ENCODE measurements at places on chromosomes 1 and 21. TPM values are rescaled to one million over a fixed set of nuclear protein-coding genes. Genes with fewer than 3 reads are reported as not detected.
A peak's percentile ranks its signal among the peaks of the same experiment; 100 is the strongest.

DNA sequence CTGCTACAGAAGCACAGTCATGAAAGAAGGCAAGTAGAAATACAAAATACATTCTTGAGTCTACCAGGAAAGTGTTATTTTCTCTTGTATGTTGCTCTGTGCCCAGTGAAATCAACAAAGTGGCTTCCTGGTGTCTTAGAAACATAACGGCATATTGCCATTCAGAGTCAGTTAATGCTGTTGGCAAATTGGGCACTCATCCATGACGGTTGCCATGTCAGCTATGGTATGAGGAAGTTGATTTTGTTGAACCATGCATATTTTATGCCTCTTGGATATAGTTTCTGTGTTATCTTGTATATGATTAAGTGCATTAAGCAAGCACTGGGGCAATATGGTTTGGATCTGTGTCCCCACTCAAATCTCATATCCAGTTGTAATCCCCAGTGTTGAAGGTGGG is 153.1 kb upstream of the CXADR start:
- no peak overlapping the region for H3K4me3 ChIP-seq
- H3K27ac ChIP-seq, result no peak overlapping the region
- no peak for DNase-seq
- no peaks in the 10 kb centered on the region for H3K36me3 ChIP-seq

DNA sequence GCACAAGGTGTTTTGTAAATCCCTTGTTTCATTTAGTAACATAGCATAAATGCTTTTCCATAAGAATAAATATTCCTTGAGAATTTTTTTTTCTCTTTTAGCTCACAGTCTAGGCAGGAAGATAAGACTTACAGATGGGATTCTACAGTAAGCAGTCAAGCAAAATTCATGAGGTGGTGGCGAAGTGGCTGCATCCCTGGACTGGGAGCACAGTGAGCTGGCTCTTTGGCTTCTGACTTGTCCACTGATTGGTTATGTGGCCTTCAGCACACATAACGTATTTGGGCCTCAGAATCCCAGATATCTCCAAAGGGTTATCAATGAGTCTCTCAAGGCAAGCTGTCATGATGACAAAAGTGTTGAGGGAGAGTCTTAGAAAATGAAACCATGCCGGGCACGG is 99.8 kb downstream of the EBNA1BP2 start:
- H3K4me3 ChIP-seq, result no peak overlapping the region
- no peaks in the 10 kb centered on the region for H3K4me1 ChIP-seq
- H3K27me3 ChIP-seq, result no peaks in the 10 kb centered on the region
- H3K36me3 ChIP-seq, result no peaks in the 10 kb centered on the region
- no peak for DNase-seq

DNA sequence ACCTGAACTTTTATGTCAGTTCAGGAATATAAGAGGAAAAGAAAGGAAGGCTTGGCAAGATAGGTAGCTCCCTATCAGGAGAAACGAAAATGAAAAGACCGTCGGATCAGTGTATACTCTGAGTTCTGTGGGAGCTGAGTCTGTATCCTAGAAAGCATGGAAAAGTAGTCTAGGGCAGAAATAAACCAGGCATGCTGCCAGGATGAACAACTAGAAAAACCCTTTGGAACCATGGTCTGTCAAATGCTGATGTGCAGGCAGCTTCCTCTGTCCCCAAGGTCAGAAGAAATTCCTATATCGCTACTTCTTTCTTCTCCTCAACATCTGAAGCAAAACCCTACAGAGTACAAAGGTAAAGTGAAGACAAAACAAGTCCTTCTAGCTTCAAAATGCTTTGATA is 268.8 kb downstream of the ST6GALNAC3 start:
- H3K27me3 ChIP-seq, result no peaks in the 10 kb centered on the region
- no peak overlapping the region for H3K4me3 ChIP-seq
- no peaks in the 10 kb centered on the region for H3K4me1 ChIP-seq
- no peaks in the 10 kb centered on the region for H3K36me3 ChIP-seq

DNA sequence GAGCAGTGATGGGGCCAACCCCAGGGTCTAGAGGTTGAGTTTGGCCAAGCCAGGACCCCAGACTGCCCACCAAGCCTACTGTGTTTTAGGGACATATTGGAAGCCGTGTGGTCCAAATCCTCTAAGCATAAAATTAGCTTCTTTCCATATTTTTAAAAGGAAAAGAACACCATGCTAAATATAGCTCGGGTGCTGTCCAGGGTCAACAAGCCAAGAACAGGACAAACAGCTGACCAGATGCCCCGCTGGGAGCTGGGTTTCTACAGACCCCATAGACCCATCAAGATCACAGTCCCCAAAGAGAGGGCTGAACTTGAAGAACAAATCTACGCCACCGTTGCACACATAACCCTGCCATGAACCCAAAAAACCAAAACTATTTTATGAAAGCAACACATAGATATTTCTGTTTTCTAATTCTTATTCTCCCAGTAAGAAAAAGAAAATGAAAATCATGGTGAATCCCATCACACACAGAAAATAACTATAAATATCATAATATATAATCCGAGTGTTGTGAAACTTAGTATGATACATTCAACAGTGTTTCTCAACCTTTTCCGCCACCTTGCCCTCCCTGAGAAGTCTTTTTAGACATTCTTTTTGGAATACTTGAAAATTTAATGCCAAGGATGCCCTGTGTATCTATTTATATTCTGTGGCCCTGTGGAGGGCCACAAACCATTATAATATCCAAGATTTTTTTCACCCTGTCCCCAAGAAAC is 36.2 kb upstream of the FHAD1 start:
- no peak overlapping the region for H3K4me3 ChIP-seq
- no peak overlapping the region for H3K27ac ChIP-seq
- H3K36me3 ChIP-seq, result no peaks in the 10 kb centered on the region
- H3K4me1 ChIP-seq, result peaks cover 4% of the 10 kb centered on the region
- no peak for DNase-seq
- H3K27me3 ChIP-seq, result no peaks in the 10 kb centered on the region

GRCh38 chr1:145891587-145892485 is 6.2 kb upstream of the ANKRD35 start:
- H3K4me3 ChIP-seq, result no peak overlapping the region
- peak overlapping the region; percentile 84 for H3K27ac ChIP-seq
- peak; percentile 97 for DNase-seq
- peaks cover 7% of the 10 kb centered on the region for H3K4me1 ChIP-seq

- H3K4me1 ChIP-seq, result no peaks in the 10 kb centered on the region
- no peaks in the 10 kb centered on the region for H3K27me3 ChIP-seq
- H3K27ac ChIP-seq, result peak overlapping the region; percentile 39
Measured at GRCh38 chr1:39434797-39435395, 56.5 kb upstream of the BMP8A start.

DNA sequence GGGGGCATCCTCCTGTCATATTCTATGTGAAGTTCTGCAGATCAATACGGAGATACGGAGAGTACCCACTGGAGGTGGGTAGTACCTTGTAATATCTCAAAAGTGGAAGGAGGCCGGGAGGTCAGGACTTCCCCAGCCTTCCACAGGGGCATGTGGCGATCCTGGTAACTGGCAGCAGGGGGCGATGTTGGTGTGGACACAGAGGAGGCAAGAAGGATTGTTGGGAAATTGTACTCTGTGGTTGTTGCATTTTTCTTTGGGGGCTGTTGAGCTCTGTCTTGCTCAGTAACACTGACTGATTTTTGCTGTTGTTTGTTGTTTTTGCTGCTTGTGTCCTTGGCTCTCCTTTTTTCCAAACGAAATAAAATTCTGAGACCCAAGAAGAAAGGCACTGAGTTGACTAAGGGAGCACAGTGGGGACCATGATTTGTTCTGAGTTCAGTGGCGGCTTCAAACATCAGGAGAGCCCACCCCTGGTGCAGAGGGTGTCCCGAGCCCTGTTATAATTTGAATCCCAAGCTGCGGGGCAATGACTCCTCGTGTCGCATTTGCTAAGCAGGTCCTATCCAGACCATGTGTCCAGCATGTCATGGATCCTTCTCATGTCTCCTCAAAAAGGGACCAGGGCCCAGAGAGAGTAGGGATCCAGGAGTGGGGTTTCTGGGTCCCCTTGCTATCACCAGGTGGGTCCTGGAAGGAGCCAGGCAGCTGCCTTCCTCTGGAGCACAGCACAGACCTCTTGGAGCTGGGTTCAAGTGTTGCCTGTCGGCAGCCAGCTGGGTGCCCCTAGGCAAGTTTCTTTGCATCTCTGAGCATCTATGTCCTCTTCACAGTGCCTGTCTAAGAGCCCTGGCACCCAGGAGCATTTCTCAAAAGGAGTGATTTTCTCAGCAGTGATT is 22.8 kb downstream of the LHX4 start:
- H3K27me3 ChIP-seq, result peaks cover 6% of the 10 kb centered on the region
- no peak overlapping the region for H3K4me3 ChIP-seq
- no peaks in the 10 kb centered on the region for H3K4me1 ChIP-seq

DNA sequence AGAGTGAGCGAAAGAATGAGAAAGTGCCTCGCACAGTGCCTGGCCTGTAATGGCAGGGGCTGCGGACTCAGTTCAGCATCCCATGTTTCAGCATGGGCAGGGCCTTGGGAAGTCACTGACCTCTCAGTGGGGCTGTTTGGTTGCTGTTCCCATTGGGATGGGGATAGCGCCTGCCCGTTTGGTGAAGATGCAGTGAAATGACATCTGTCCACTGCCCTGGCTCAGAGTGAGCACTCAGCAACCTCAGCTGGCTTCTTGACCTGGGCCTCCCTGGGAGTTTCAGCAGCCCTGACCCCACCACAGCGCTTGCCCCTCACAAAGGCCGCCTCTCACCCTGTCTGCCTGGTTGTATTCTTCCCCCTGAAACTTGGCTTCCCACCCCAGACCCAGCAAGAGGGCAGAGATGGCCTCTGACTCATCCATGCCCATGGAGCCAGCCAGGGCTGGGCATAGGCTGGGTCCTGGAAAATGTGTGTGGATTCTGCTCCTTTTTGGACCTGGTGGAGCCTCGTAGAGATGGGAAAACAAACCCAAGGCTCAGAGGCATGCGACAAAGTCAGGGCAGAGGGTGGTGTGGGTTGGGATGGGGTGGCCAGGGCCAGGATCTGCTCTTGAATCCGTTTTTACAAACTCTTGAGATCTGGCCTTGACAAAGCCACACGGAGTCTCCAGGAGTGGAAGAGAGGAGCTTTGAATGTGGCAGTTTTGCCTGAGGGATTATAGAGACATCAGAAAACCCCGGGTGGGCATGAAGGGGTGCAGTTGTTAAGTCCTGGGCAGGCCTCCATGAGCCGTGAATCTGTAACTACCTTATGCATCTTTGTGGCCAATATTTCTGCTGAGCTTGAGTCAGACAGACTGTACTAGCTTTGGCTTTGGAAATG is 1.2 kb downstream of the XKR8 start:
- no peaks in the 10 kb centered on the region for H3K27me3 ChIP-seq
- no peaks in the 10 kb centered on the region for H3K36me3 ChIP-seq
- H3K4me3 ChIP-seq, result peak overlapping the region; percentile 61
- DNase-seq, result no peak

DNA sequence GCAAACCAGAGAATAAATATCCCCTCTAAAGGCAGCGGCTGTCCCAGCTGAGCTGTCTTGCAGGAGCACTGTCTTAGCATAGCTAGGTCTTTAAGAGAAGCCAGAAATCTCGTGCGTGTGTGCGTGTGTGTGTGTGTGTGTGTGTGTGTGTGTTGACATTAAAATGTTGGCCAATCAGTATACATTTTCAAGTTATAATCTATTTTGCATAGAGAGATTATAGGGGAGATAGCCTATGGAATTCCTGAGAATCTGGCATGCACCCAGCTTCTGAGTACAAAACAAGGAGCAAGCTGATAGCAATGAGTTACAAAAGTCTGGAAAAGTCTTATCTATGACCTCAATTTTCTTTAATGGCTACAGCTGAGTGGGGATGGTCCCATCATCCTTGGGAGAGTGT is 17.7 kb downstream of the METTL13 start:
- H3K36me3 ChIP-seq, result no peaks in the 10 kb centered on the region
- DNase-seq, result no peak
- no peak overlapping the region for H3K27ac ChIP-seq
- H3K4me1 ChIP-seq, result no peaks in the 10 kb centered on the region
- H3K27me3 ChIP-seq, result no peaks in the 10 kb centered on the region

GRCh38 chr1:161772397-161772796 is 6.3 kb downstream of the ATF6 start:
- no peak overlapping the region for H3K4me3 ChIP-seq
- H3K27me3 ChIP-seq, result no peaks in the 10 kb centered on the region
- H3K36me3 ChIP-seq, result no peaks in the 10 kb centered on the region

DNA sequence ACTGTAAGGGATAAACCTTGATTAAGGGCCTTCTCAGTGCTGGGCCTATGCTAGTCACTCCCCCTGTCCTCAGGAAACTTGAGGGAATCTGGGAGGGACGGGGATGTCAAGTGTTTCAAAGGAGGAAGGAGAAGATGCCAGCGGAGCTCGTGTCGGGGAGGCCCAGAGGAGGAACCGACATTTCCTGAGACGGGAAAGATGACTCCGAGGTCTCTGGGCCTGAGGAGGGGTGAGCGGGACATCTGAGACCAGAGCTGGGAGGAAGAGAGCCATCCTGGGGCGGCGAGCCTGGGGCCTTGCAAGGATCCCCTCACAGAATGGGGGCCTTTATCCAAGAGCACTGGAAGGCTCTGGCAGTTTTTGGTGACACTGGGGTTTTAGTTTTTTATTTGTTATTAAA is 10.4 kb downstream of the SLC66A1 start:
- H3K36me3 ChIP-seq, result no peaks in the 10 kb centered on the region
- H3K4me1 ChIP-seq, result no peaks in the 10 kb centered on the region
- no peak overlapping the region for H3K27ac ChIP-seq
- H3K4me3 ChIP-seq, result no peak overlapping the region

DNA sequence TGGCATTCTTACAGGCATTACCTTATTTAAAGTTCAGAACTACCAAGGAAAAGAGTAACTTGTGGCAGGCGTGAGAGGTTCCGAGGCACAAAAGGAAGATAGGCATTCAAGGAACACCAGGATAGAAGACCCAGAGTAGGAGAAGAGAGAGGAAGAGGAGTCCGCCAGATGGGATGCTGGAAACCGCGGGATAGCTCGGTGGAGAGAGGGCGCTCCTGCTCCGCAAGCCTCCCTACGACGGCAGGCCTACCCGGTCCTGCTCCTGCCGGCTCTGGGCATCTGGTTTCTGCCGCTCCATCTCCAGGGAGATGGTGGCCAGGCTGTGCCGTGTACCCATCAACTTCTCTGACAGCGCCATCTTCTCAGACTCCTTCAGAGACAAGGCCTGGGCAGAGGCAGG is 5.4 kb upstream of the NBPF1 start:
- H3K36me3 ChIP-seq, result peaks cover 5% of the 10 kb centered on the region
- no peak overlapping the region for H3K27ac ChIP-seq
- peak; percentile 36 for DNase-seq
- no peaks in the 10 kb centered on the region for H3K27me3 ChIP-seq
- no peak overlapping the region for H3K4me3 ChIP-seq

C1orf94 gene
- total RNA-seq, result not detected

BARHL2 gene
- total RNA-seq, result not detected

KCNJ9 gene
- 0.30 TPM for total RNA-seq

C2CD4D gene
- total RNA-seq, result 1.6 TPM
